ENCODE measurements at places on chromosomes 4 and X.

- DNase-seq = peak; percentile 26
Measured at GRCh38 chr4:5009796-5010195, 9.5 kb downstream of the CYTL1 start.

DNA sequence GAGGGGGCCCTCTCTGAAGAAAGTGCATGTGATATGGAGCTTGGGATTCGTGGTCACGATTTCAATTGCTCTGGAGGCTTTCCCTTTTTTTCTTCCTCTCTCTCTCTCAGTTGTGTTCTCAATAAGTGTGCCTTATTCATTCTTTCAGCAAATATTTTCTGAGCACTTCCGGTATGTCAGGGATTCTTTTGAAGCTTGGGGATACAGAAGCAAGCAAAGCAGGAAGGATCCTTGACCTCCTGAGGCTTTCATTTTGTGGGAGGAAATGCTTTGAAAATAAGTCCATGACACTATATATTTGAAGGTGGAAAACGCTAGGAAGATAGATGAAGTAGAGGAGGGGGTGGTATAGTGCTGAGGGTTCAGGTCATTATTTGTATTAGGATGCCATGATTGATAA, 12.6 kb upstream of the GABRE start:
- no peak for DNase-seq

GRCh38 chrX:1360171-1360570, 23.6 kb downstream of the IL3RA start:
- DNase-seq = no peak

GRCh38 chr4:147768113-147768512, 36.2 kb downstream of the ARHGAP10 start:
- peak; percentile 81 for DNase-seq

DNA sequence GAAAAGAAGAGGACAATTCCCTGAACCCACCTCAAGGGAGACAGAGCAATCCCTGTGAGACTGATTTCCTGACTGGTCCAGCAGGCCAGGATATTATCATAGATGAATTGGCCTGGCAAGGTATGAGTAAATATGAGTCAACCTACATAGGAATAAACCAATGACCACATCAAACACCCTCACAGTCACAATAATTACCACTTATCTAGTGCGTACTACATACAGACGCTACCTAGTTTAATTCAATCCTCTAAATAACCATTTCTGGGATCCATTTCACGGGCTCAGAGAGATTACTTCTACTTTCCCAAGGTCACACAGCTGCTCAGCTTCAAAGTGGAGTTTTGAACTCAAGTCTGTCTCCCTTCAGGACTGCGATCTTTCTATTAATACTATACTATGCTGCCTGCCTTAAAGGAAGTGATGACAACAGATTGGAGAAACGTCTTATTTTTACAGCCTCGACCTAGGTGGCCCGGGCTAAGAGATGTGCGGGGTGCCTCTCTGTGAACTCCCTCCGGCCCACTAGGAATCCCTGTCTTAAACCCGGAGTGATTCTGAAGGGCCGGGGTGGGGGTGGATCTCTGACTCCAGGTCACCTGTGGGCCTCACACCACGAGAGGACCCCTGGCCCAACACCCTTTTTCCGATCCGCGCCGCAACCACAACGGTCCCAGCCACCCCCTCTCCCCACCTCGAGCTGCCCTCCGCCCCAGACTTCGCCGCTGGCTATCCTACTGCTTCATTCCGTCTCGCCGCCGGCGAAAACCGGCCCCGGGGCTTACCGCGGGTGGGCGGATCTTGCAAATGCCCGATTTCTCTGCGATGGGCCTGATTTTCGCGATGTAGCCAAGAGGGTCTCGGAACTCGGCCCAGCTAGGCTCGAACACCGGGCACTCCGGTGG, 800 bp downstream of the KDM5C start:
- DNase-seq = peak; percentile 79

GRCh38 chr4:10161840-10162239, 45.2 kb upstream of the WDR1 start:
- no peak for DNase-seq

Data from GM23248 (cell line).